ENCODE measurements at places on chromosomes 12 and 14. TPM values are rescaled to one million over a fixed set of nuclear protein-coding genes. Genes with fewer than 3 reads are reported as not detected.

DNA sequence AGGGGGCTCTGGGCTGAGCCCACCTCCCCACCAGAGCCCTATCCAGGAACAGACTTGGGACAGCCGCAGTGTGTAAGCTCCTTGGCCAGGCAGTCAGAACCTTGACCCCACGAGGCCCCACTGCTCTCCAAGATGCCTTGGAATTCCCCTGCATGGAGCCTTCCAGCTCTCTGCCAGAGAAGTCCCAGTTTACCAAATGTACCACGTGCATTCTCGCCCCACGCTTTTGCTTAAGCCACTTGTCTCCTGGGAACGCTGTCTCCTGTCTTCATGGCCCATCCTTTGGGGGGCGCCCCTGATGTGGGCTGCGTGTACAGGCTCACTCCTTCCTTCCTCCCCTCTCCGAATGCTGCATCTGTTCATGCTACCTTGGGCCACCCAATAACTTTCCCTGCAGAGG lies 7.9 kb downstream of the FAIM2 start:
- no peak overlapping the region for H3K4me3 ChIP-seq
- no peaks in the 10 kb centered on the region for H3K36me3 ChIP-seq
- H3K27me3 ChIP-seq, result peaks cover 12% of the 10 kb centered on the region
- H3K4me1 ChIP-seq, result no peaks in the 10 kb centered on the region

GRCh38 chr14:41355866-41356265 lies 250.8 kb upstream of the LRFN5 start:
- H3K4me3 ChIP-seq, result no peak overlapping the region
- H3K4me1 ChIP-seq, result no peaks in the 10 kb centered on the region
- H3K27ac ChIP-seq, result no peak overlapping the region
- no peaks in the 10 kb centered on the region for H3K27me3 ChIP-seq
- H3K36me3 ChIP-seq, result no peaks in the 10 kb centered on the region

GRCh38 chr12:9732921-9733461 lies at the start of gene CLECL1:
CLECL1 (minus strand) TSS chr12:9733097.
- DNase-seq, result no peak
- no peaks in the 10 kb centered on the region for H3K27me3 ChIP-seq
- peak within 1 kb of the TSS; percentile 66 for H3K4me3 ChIP-seq
- peak within 1 kb of the TSS; percentile 80 for H3K27ac ChIP-seq
- peaks cover 49% of the 10 kb centered on the region for H3K4me1 ChIP-seq

DNA sequence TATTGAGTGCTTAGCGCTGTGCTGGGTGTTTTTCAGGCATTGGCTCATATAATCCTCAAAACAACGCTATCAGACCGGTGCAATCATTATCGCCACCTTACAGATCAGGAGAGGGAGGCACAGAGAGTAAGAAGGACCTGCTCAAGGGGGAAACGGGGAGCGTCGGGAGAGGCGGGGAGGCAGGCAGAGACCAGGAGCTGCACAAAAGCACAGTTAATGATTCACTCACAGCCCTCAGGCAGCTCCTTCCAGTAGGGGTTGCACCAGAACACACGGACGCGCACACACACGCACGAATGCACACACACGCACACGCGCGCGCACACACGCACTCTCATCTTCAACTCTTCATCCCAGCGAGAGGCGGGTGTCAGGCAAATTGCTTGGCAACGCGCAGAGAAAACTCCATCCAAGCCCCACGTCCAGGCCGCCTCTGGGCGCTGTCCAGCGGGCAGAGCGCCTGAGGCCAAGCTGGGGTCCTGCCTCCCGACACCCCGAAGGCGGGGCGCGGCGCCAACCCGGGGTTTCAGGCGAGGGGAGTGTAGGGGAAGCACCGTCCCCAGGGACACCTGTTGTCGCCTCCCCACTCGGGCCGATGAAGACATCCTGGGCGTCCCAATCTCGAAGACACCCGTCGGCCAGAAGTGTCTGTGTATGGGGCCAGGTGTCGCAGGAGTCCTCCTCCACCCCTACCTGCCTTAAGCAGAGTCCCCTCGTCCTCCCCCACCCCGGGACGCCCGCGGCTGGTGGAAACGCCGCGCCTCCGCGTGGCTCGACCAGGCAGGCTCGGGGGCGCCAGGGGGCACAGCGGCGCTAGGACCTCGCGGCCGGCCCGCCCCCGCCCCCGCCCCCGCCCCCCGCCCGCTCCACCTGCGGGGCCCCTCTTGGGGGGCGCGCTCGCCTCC lies 35.5 kb upstream of the STON2 start:
- no peak overlapping the region for H3K27ac ChIP-seq
- no peaks in the 10 kb centered on the region for H3K36me3 ChIP-seq
- H3K27me3 ChIP-seq, result peaks cover 76% of the 10 kb centered on the region
- no peak for DNase-seq

- peaks cover 10% of the 10 kb centered on the region for H3K27me3 ChIP-seq
- H3K36me3 ChIP-seq, result no peaks in the 10 kb centered on the region
- no peak for DNase-seq
- no peak overlapping the region for H3K27ac ChIP-seq
- no peak overlapping the region for H3K4me3 ChIP-seq
These were observed 190.1 kb upstream of the PRMT8 start for GRCh38 chr12:3300833-3301401.

DNA sequence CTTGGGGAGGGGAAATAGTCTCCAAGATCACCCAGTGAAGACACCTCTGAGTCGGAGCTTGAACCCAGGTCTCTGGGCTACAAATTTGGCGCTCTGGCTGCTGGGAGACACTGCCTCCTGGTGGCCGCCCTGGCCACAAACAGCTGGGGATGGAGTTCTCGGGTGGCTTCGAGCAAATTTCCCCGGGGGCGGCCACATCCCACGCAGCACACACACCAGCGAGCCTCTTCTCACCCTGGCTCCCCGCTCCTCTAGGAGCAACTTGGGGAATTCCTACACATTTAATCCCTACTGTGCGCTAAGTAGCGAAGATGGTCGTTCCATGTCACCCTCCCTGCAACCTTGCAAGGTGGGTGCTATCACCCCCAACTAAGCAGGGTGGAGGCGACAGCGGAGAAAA lies 66.2 kb upstream of the BEGAIN start:
- peak; percentile 53 for DNase-seq
- H3K4me3 ChIP-seq, result no peak overlapping the region
- no peak overlapping the region for H3K27ac ChIP-seq
- H3K27me3 ChIP-seq, result peaks cover 31% of the 10 kb centered on the region
- H3K36me3 ChIP-seq, result no peaks in the 10 kb centered on the region

GRCh38 chr14:37903343-37904191 lies 304.1 kb upstream of the SSTR1 start:
- peaks cover 14% of the 10 kb centered on the region for H3K27me3 ChIP-seq
- peaks cover 2% of the 10 kb centered on the region for H3K4me1 ChIP-seq
- no peaks in the 10 kb centered on the region for H3K36me3 ChIP-seq
- no peak for DNase-seq

GRCh38 chr12:65524666-65525065 lies 246.2 kb downstream of the MSRB3 start:
- no peaks in the 10 kb centered on the region for H3K27me3 ChIP-seq
- H3K4me3 ChIP-seq, result no peak overlapping the region
- DNase-seq, result no peak
- no peaks in the 10 kb centered on the region for H3K36me3 ChIP-seq

- H3K27me3 ChIP-seq, result peaks cover 14% of the 10 kb centered on the region
- no peak overlapping the region for H3K4me3 ChIP-seq
- no peak for DNase-seq
These were observed 107.8 kb upstream of the PTPRB start for GRCh38 chr12:70745048-70745447.

GRCh38 chr14:69355154-69355597 lies 42.9 kb downstream of the ERH start:
- no peak for DNase-seq
- H3K4me3 ChIP-seq, result peak overlapping the region; percentile 64
- H3K36me3 ChIP-seq, result no peaks in the 10 kb centered on the region
- peak overlapping the region; percentile 90 for H3K27ac ChIP-seq
- no peaks in the 10 kb centered on the region for H3K27me3 ChIP-seq

DNA sequence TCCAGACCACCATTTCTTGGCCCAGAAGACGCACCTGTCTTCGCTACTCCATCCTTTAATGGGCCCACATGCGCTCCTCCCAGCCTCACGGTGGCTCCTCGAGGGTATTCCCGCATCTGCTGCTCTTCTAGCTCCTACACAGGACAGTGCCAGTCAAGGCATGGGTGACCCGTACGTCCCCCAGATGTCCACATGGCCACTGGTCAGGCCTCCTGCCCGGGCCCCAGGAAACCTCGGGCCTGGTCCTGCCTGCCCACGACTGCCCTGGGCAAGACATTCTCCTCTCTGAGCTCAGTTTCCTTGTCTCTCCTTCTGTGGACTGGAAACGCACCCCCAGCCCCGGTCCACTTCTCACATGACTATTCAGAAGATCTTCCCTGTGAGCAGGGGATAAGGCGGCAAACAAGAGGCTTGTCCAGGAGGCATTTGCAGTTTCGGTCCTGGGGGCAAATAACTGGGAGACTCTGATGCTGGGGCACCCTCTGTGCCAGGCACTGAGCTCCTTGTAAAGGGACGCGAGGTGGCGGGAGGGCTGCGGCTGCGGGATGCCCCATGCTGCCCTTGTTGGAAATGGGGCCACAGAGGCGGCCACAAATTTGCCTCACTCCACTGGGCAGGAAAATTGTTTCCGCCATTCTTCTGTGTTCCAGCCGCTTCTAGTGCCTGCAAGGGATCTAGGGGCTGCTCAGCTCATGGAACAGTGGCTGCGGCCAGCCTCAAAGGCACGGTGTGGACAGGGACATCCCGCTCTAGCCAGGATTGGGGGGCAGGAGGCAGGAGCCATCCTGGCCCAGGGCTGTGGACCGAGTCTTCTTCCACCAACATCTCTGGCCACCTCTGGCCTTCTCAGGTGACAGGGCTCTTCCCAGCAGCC lies 6.8 kb upstream of the BEGAIN start:
- peaks cover 55% of the 10 kb centered on the region for H3K27me3 ChIP-seq

- no peak overlapping the region for H3K4me3 ChIP-seq
- DNase-seq, result no peak
- H3K27me3 ChIP-seq, result peaks cover under 1% of the 10 kb centered on the region
- H3K4me1 ChIP-seq, result no peaks in the 10 kb centered on the region
- no peak overlapping the region for H3K27ac ChIP-seq
- H3K36me3 ChIP-seq, result no peaks in the 10 kb centered on the region
These were observed 409.9 kb upstream of the PDE3A start for GRCh38 chr12:19958389-19958788.

DNA sequence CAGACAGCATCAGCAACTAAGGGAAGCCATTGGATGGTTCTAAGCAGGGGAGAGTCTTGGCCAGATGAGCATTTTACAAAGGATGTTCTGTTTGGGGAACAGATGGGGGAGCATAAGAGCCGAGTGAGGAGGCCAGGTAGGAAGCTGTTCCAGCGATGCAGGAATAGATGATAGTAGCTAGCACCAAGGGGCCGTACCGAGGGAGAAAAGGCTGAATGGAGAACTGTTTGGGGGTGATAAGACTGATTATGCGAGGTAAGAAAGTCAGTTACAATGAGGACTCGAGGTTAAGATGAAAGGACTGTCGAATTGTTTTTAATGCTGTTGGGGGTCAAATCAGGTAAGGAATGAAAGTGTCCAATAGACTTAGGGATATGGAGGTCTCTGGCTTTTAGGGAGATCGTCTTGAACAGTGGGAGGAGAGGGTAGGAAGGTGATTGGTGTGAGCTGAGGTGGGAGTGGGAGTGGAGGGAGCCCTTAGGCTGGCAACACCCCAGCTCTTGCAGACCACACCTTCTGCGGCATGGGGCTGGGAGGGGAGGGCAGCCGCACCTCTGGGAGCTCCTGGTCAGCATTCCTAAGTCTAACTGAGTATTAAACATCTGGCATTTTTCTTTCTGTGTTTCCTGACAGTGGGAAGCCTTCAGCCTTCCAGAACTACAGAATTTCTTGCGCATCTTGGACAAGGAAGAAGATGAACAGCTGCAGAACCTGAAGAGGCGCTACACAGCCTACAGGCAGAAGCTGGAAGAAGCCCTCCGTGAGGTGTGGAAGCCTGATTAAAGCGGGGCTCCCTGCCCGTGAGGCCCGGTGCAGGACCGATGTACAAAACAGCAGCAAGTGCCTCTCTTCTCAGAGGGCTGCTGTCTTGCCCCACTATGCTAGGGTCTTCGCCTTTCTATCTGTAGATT lies 64.8 kb downstream of the GNS start:
- H3K4me3 ChIP-seq, result no peak overlapping the region
- peaks cover 30% of the 10 kb centered on the region for H3K4me1 ChIP-seq
- peaks cover 35% of the 10 kb centered on the region for H3K36me3 ChIP-seq

GRCh38 chr12:42575717-42576116 lies 13.8 kb downstream of the PRICKLE1 start:
- no peak for DNase-seq
- H3K27ac ChIP-seq, result no peak overlapping the region
- H3K36me3 ChIP-seq, result no peaks in the 10 kb centered on the region

DNA sequence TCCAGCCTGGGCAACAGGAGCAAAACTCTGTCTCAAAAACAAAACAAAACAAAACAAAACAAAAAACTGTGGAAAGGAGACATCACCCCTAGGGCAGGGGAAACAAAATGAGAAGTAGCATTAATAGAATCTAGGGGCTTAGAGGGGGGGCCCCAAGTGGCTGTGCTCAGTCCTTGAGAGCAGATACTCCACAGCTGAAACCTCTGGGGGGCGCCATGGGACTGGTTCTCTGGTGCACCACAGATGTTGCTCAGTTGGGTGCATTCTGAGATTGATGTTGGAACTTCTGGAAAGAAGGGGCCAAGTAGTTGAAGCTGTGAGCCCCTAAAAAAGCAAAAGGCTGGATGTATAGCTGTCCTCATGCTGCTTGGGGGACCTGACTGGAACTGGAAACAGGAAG lies 11.8 kb upstream of the SYNE2 start:
- H3K27ac ChIP-seq, result no peak overlapping the region
- H3K27me3 ChIP-seq, result no peaks in the 10 kb centered on the region
- peaks cover 4% of the 10 kb centered on the region for H3K36me3 ChIP-seq
- H3K4me1 ChIP-seq, result peaks cover 4% of the 10 kb centered on the region
- H3K4me3 ChIP-seq, result no peak overlapping the region
- DNase-seq, result peak; percentile 68

GRCh38 chr14:60757567-60758002 lies 23.0 kb downstream of the MNAT1 start:
- no peak for DNase-seq
- H3K4me3 ChIP-seq, result no peak overlapping the region
- peaks cover 34% of the 10 kb centered on the region for H3K36me3 ChIP-seq
- no peaks in the 10 kb centered on the region for H3K27me3 ChIP-seq
- H3K4me1 ChIP-seq, result peaks cover 66% of the 10 kb centered on the region
- peak overlapping the region; percentile 83 for H3K27ac ChIP-seq

DNA sequence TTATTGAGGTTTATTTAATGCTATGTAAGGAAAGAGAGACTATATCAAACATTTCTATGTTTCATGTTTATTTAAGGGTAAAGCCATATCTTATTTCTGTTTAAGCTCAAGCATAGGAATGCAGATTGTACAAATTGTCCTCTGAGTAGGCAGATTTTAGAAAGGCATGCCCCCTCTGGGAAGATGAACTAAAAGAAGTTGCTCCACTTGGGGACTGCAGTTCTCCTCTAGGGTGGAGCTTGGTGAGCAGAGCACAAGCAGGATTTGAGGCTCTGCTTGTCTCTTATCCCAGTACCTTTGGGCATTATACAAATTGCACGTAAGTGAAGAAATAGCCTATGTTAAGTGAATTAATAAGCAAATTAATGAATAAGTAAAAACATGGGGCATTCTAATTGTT lies 96.2 kb upstream of the PDE3A start:
- no peak overlapping the region for H3K27ac ChIP-seq
- no peaks in the 10 kb centered on the region for H3K27me3 ChIP-seq

ACSM4 gene
- total RNA-seq, result not detected

BCL2L14 gene
- total RNA-seq, result 12.2 TPM

LBHD2 gene
- not detected for total RNA-seq

TAS2R50 gene
- 1.1 TPM for total RNA-seq

DEGS2 gene
- total RNA-seq, result not detected

RNASE12 gene
- total RNA-seq, result not detected

HELB gene
- 34.6 TPM for total RNA-seq
